ENCODE measurements at places on chromosomes 16 and 17. TPM values are rescaled to one million over a fixed set of nuclear protein-coding genes. Genes with fewer than 3 reads are reported as not detected.

- DNase-seq, result no peak
Observed at GRCh38 chr16:70612931-70613330, 33.4 kb upstream of the IL34 start.

DNA sequence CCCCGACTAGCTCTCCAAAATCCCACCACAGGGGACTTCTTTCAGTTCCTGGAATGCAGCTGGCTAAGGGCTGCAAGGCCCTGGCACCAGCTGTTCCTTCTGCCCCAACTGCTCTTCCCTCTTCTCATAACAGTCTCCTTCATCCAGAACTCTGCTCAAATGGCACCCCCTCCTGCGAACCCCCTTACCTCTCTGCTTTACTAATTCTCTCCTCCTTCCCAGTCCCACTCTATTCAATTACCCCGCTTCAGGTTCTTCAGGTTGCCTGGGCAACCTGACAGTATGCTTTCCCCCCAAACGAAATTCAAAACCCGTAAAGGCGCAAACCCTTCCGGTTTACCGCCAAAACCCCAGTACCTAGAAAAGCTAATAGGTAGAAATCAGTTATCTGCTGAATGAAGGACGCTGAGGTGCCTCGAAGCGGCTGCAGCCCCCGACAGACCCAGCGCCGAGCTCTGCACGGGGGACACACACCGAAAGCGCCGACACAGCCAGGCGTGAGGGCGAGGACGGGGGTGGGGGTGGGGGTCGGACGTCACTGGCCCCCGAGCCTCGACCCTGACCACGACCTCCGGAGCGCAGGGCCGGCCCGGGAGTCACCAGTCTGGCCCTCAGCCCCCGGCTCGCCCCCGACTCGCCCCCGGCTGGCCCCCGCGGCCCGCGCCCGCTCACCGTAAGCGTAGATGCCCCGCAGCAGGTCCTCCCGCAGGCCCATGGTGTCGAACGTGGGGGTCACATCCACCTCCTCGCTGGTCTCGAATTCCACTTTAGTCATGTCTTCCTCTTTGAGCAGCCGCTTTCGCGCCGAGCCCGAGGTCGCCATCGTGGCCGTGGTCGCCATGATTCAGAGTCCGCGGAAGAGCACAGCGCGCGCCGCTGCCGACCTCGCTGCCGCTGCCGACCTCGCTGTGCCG is 550 bp downstream of the EIF4A3 start:
- DNase-seq, result no peak

DNA sequence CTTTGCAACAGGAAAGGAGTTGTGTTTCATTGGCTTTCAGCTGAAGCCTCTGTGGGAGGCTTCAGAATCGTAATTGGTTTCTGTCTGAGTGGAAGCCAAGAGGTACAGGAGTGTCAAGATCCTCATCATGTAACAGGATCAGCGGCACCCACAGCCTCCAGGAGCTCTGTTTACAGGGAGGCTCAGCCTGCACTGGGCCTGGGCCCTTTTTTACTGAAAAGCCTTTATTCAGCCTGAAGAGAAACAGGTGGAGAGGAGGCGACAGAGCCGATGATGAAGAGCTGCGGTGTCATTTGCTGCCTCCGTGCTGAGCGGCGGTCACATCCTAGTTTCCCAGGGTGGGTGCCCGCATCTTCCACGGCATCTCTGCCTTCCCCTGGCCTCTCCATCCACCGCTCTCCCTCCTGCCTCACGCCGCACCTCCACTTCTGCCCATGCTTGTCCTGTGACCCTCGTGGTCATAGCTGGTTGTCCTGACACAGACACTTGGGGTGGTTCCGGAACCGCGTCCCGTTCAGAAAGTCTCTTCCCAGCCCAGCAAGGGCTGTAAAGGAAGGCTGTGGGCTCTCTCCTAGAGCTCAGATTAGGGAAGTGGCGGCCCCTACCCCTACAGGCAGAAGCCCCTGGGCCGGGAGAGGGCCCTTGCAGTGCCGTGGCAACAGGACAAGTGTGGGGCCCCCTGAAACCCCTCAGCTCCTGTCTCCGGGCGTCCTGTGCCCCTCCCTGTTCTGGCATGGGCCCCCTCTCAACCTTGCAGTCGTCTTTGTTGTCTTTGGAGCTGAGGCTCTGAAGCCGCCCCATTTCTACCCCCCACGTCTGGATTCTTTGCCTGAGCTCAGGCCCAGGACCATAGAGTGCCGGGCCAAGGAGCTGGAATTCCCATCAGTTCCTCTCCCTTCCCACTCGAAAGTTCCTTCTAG is 53.9 kb upstream of the CHMP6 start:
- DNase-seq, result no peak

DNA sequence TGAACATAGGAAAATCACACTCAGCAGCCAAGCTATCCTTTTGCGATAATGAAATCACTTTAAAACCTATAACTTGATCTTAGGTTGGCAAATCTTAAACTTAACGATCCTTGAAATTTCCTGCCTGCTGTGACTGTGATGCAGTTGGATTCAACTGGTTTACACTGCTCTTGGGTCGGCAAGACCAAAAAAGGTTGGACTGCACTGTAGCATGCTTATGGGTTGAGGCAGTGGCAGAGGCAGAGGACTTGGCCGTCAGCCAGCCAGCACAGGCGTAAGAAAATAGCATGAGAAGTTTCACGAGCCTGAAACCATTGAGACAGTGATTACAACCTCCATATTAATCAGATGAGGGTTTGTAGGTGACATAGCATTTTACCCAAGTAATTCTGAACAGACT is 21.4 kb downstream of the WSB1 start:
- DNase-seq, result peak; percentile 84

GRCh38 chr17:76540381-76541300 is 797 bp downstream of the PRCD start:
- DNase-seq, result peak; percentile 73

- DNase-seq, result no peak
Observed at GRCh38 chr16:10824111-10824893, 5.7 kb upstream of the TVP23A start.

DNA sequence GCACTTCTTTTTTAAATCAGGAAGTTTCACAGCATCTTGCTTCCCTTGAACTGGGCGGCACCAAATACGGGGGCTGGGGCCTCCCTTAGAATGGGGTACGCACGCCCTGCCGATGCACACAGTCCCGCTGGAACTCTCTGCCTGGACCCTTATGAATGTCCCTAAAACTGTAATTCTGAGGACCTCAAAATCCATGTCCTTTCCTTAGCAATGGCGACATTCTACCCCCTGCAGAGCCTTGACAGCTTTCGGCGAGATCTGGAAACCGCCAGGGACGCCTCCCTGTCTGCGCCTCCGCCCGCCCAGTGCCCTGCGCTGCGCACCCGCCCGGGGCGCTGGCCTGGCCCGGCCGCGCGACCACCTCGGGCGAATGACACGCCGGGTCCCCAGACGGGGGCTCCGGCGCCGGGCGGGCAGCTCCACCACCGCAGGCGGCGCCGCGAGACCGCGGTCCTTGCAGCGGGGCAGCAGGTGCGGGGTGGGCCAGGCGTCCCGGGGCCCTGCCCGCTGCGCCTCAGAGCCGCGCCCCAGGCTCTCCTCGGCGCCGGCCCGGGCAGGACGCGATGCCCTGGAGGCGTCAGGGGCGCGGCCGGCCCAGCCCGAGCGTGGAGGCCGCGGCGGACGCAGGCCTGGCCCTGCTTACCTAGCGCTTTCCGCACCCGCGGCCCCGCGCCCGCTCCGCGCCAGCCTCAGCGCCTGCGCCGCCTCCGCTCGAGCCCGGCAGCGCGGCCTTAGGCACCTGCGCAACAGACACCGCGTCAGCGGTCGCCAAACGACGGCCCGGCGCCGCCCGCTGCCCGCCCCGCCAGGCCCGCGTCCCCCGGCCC is 548 bp downstream of the HAGH start:
- no peak for DNase-seq

DNA sequence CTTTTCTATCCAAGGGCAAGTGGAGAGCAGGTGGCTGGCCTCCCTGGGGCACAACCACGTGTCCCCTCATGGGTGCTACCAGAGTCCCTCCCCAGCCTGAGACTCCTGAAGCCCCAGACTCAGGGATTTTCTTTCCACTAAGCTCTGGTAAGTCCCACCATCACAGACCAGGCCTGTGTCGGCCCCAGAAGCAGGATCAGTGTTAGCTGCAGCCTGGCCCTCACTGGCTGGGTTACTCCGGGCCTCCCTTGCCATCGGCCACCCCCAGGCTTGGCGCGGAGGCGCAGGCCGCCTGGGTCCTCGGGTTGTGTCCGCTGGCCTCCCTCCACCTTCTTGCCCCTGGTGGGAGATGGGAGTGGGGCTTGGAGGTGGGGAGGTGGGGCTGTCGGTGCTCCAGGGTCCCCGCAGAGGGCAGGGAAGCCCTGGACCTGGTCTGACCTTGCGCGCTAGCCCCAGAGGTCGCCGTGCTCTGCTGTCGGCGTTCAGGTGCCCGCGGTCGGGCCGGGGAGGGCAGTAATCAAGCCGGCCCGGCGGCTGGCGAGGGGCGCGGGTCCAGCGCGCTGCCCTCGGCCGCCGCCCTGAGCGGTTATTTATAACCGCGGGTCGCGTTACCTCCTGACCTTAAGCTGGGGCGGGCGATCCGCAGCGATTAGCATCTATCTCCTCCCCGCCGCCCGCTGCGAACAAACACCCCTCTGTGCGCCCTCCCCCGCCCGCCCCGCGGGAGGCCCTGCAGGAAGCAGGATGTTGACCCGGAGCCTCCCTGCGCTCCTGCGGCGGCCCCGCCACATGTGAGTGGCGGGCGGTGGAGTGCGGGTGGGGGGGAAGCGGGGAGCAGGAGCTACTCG is 78.1 kb upstream of the TOB1 start:
- DNase-seq, result no peak

DNA sequence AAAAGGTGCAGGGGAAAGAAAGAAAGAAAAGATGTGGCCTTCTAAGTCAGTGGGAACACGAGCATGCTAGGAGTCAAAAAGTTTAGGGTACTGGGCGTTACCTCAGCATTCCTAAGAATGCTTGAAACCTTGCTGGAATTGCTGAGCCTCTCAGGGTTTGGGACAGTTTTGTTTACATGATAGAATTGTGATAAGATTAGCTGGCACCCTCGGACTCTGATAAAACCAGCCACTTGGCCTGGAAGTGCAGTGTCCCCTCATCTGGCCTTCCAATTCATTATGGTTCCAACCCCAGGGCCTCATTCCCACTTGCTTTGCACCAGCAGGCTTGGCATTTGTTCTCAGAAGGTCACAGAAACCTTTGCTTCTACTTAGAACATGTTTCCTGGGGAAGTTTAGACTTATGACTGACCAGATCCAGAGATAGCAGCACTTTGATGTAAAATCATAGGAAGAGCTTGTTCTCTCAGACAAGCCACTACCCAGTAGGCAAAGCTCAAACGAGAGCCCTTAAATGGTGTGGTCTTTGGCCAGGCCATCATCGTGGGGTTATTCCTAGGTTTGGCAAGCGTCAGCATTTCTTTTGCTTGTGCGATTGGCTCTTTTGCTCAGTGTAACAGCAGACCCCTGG is 8.0 kb downstream of the SGF29 start:
- no peak for DNase-seq

- DNase-seq, result no peak
Observed at GRCh38 chr16:47477679-47478078, 16.5 kb downstream of the PHKB start.

DNA sequence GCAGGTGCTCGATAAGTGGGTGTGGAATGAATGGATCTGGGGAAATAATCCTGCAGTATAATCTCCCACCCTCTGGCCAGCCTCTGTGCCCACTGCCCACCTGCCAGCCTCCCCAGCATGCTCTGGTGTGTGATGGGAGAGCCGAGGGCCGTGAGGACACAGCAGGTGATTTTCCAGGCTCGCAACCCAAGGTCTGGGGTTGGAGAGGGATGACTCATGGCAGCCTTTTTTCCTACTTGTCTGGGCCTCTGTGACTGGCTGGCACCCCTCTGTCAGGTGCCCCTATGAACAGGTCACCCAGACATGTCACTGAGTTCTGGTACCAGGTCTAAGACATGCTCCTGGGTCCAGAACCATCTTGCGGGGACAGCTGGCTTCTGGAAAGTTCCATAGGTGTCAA is 385.7 kb upstream of the TNRC6C start:
- DNase-seq, result no peak

DNA sequence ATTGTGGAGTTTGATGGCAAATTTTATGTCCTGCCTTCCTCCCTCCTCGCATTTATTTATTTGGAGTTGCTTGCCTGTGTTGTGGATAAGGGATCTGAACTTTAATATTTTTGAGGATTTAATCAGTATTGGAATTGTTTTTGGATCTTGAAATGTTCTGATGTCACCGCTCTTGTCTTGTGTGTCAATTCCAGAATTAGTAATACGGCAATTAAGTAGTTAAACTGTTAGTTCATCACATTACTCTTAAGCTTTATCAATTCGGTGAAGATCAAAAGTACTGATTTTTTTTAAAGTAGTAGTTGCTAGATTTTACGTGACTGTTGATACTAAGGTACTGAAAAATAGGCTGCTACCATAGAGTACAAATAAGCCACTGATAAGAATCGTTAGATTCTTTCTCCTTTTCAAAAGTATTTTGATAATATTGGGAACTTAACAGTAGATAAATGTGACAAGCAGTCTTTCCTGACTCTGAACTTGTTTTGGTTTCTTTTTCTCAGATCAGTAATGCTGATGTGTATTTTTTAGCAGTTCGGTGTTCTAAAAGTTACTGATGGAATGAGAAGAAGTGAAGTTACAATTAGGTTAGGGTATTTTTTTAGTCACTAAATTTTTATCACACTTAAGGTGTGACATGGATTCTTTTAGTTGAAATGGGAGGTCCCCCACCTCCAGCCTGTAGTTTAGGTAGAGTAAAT is 2.0 kb downstream of the RBBP6 start:
- no peak for DNase-seq

DNA sequence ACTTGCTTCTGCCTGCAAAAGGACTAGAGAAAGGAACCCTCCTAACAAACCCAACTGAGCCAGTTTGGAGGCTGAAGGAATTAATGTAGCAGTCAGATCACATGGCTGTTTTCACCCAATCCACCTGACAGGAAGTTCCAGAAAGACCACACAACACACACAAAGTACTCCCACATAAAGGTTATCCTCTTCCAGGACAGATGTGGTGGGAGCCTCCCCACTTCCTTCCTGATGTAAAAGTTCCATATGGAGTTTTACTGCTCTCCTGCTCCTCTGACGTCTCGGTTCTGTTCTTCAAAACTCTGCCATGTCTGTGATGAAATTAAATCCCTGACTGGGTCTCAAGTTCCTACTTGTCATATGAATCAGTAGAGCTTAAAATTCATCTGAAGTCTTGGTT is 497.0 kb upstream of the HSBP1 start:
- no peak for DNase-seq

GRCh38 chr17:74245145-74245831 is 28.7 kb upstream of the DNAI2 start:
- DNase-seq, result no peak

ZNF205 gene
- total RNA-seq, result 16.4 TPM

CHST4 gene
- not detected for total RNA-seq

ADORA2B gene
- total RNA-seq, result 1.6 TPM
